ENCODE measurements at places on chromosomes 4 and X. TPM values are rescaled to one million over a fixed set of nuclear protein-coding genes. Genes with fewer than 3 reads are reported as not detected.

The EDA gene
- total RNA-seq, result 0.76 TPM

The RASL11B gene
- total RNA-seq, result not detected

The PDZD11 gene
- 95.3 TPM for total RNA-seq

The STBD1 gene
- 6.5 TPM for total RNA-seq

Data from A549 treated with DMSO at 1 μM for 4 hours (cell line).